ENCODE measurements at places on chromosomes 6 and 20.

DNA sequence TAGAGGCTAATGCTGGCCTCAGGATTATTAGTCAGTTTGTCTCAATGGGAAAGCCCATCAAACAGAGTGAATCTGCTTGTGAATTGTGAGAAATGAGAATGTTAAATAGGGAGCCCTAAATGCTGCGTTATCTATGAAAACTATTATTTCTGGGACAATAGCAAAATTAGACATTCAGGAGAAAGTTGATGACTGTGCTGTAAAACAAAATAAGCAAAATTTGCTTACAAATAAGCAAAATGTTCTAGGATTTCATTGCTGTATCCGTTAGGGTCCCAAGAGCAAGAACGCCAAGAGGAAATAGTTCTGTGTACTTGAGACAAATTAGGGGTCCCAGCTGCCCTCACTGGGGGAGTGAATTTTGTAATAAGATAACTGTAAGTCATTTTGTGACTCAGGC lies 59.2 kb upstream of the RAB32 start:
- DNase-seq = no peak

DNA sequence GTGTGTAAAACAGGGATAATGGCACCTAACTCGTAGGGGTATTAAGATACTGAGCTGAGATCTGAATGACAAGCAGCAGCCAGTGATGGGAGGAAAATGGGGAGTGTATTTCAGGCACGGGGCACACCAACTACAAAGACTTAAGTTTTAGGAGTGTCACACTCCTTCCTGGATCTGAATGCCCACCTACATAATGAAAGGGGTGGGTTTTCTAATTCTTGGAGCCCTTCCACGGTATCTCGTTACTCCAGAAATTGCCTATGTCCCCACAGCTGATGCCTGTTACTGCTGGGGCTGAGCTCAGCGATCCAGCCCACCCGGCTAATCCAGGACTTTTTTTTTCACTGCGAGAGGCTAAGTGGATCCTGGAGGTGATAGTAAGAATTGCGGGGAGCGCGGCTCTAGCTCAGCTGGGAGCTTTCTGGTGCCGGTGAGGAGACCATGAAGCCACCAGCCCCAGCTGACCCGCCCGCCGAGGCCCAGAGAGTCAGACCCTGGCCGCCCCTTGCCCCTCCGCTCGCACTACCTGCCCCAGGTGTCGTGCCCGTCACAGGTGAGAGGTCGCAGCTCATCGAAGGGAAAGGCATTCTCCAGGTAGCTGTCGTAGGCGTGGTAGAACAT lies 727 bp downstream of the EDEM2 start:
- DNase-seq = peak; percentile 13

GRCh38 chr6:17629824-17630510 lies 29.9 kb downstream of the FAM8A1 start:
- no peak for DNase-seq

DNA sequence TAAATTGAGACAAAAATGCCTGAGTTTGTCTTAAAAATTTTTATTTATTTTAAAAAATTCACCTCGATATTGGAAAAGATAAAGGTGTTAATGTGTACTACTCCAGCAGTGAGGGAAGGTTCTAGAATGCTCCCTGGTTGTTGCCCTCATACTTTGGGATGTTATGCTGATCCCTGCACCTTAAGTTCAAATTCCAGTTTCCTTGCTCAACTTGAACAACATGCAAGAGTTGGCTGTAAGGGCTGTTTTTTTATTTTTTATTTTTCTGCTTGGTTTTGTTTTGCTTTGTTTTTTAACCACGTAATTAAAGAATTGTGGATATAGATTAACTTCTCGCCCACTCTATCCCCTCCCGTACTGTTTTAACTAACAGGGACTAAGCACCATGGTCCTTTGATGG lies 158.7 kb upstream of the CITED2 start:
- DNase-seq = no peak

DNA sequence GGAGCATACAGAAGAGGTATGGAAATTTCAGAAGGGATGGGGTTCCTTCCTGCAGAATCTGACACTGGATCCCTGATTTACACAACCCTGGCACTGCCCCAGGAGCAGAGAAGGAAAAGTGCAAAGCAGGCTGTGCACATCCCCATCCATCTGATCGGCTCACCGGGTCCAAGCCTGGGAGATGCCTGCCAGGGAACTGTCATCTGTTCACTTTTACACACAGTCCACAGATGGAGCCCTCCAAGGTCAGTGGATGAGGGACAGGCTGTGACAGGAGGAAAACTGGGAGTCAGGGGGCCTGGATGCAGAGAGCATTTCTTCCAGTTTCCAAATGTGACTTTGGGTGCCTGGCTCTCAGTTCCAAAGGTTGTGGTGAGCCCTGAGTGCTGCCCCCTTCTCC lies 11.0 kb upstream of the SYNDIG1 start:
- no peak for DNase-seq

GRCh38 chr6:57109880-57110279 lies 19.9 kb downstream of the ZNF451 start:
- DNase-seq = no peak

DNA sequence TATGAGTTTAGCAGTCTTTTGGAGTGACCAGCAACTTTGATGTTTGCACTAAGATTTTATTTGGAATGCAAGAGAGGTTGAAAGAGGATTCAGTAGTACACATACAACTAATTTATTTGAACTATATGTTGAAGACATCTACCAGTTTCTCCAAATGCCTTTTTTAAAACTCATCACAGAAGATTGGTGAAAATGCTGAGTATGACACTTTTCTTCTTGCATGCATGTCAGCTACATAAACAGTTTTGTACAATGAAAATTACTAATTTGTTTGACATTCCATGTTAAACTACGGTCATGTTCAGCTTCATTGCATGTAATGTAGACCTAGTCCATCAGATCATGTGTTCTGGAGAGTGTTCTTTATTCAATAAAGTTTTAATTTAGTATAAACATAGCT lies 13.9 kb downstream of the GJA1 start:
- no peak for DNase-seq

DNA sequence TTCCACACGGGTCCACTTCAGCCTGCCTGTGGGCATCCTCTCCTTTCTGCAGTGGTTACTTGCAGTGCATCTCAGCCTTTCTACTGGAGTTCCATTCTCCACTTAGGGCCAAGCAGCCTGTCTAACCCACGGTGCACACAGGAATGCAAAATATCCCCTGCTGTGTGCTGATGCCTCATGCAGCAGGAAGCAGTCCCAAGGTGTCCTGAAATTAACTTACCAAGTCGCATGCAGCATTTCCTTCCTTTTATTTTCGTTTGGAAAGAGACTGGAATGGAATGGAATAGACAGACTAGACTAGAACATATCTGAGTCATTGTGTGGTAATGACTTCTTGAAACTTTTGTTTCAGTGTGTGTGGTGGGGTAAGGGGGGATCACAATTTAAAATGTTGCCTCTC lies 25.9 kb upstream of the FOXQ1 start:
- DNase-seq = no peak

- no peak for DNase-seq
These were observed 587.8 kb downstream of the EPM2A start for GRCh38 chr6:145147559-145147958.

DNA sequence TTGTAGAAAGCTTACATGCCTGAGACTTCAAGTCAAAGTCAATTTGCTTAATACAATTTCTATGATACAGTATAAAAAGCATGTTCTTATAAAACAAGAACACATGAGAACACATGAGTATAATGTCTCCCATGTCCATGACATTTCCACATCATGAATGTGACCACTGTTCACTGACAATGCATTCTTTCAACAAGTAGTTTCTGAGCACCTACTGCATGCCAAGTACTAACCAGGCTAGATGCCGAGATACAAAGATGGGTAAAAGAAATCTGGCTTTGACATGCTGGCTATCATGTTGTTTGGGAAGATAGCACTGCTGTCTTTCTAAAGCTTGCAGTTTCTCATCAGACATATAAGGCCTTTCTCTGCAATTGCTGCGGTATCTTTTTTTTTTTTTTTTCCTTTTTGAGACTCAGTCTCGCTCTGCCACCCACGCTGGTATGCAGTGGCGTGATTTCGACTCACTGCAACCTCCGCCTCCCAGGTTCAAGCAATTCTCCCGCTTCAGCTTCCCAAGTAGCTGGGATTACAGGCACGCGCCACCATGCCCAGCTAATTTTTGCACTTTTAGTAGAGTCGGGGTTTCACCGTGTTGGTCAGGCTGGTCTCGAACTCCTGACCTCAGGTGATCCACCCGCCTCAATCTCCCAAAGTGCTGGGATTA lies 123.6 kb upstream of the DST start:
- no peak for DNase-seq

DNA sequence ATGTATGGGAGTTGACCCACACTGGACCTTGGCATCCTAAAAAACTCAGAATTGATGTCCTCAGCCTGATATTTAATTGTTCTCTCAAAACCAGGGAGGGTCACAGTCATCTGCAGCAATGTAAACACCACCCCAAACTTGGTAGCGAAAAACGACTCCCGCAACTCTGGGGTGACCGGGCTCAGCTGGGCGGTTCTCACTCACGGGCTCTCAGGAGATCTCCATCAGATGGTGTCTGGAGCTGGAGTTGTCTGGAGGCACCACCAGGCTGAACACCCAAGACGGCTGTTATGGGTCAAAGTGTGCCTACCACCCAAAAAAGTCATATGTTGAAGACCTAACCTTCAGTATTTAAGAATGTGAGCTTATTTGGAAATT lies 50.9 kb upstream of the NXT1 start:
- DNase-seq = no peak

DNA sequence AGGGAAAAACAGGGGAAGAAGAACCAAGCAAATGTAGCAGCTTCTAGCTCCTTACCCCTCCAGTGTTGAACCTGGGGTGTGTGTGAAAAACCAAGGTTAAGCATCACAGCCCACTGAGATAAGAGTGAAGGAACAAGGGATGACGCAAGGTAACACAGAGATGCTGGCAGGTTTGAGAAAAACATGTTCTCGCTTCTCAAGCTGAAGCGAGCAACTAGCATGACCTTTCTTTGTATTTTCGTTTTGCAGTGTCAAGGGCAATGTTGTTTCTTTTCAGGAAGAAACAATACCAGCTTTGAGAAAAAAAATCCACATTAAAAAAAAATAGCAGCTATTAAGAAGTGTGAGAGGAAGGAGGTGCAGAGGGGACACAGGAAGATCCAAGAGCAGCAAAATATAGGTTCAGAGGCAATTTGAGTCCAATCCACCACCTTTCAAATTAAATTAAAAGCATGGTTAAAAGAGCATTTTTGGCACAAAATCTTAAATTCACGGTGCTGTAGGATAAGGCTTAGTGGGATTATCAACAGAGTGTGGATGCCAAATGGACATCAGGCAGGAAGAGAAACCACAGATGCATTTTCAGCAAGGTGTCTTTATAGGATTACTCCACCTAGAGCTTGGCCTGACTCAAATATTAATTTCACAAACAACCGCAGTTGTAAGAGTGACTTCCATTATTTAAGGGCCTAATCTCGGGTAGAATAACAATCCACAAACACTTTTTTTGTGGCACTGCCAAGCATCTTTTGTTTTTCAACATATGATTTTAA lies 70.9 kb downstream of the SYNE1 start:
- no peak for DNase-seq

DNA sequence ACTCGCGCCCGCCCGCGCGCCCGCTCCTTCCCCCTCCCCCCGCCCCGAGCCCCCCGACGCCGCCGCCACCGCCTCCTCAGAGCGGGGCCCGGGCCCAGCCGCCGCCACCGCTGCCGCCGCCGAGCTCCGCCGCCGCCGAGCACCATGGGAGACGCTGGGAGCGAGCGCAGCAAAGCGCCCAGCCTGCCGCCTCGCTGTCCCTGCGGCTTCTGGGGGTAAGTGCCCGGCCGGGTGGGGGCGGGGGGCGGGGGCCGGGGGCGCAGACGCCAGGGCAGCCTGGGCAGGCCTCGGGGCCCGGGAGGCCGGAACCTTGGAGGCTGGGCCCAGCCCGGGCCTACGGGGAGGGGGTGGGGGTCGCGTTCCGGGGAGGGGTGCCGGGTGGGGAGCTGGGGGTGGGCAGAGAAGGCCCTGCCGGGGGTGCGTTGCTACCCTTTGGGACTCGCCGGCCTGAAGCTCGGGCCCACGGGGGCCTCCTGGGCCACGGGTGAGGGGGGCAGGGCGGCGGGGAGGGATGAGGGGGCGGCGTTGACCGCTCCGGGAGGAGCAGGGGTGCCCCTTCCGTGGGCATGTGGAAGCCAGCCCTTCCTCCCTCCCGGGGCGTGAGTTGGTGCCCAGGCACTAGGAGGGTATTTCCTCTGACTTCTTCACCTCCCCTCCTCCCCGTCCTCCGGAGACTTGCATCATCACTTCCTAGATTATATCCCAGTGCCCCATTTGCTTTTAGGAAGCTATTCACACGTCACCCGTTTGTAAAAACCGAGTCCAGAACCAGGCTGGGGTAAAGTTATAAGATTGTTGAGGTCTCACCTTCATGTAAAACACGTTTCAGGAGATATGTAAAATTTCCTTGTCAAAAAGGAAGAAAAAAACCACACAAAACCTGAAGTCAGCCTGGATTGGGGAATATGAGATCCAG lies 533 bp downstream of the ZFAND3 start:
- DNase-seq = peak; percentile 60

DNA sequence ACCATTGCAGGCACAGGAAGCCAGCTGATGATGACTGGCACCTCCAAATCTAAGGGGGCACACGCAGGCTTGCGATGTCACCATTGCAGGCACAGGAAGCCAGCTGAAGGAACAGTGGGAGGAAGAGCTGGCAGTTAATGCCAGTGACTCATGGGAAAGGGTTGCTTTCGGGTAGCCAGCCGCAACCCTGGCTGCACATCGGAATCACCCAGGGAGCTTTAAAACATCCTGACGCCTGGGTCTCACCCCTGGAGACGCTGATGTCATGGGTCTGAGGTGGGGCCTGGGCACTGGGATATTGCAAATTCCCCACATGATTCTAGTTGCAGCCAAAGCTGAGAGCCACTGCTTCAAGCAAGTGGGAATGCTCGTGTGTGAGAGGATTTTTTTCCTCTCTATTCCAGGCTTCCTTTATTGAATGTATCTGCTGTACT lies 16.1 kb upstream of the CCN6 start:
- no peak for DNase-seq

GRCh38 chr6:106527979-106528378 lies 101.3 kb downstream of the RTN4IP1 start:
- DNase-seq = no peak

DNA sequence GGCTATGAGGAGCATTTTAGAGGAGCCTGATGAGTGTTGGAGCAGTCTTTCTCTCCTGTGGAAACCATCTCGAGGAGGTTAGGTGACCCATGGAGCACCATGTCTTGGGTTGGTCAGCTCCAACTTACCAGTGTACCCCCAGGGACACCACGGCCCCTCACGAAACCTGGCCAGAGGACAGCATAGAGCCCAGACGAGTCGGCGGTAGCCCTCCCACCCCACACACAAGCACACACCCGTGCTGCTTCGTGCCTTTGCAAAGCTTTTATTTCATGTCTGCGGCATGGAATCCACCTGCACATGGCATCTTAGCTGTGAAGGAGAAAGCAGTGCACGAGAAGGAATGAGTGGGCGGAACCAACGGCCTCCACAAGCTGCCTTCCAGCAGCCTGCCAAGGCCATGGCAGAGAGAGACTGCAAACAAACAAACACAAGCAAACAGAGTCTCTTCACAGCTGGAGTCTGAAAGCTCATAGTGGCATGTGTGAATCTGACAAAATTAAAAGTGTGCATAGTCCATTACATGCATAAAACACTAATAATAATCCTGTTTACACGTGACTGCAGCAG lies 53.6 kb downstream of the EZR start:
- no peak for DNase-seq

Data from DND-41 (cell line).